8988T (cell line): ENCODE measurements at places on chromosomes 1 and 21.

DNA sequence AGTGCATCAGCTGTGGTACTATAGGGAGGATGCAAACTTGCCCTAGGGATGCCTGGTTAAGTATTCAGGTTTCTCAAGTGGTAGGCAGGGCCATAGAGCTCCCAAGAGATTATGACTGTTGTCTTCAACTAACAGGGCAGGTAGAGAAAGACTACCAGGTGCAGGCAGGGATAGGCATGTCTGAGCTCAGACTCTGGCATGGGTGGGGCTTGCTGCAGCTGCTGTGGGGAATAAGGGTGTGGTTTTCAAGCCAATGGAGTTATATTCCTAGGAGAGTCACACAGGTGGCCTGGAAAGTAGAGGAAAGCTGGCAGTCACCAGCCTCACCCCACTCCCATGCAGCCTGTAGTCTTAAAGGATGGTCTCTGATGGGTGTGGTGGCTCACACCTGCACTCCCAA, 673.4 kb upstream of the ADGRL4 start:
- DNase-seq: no peak

DNA sequence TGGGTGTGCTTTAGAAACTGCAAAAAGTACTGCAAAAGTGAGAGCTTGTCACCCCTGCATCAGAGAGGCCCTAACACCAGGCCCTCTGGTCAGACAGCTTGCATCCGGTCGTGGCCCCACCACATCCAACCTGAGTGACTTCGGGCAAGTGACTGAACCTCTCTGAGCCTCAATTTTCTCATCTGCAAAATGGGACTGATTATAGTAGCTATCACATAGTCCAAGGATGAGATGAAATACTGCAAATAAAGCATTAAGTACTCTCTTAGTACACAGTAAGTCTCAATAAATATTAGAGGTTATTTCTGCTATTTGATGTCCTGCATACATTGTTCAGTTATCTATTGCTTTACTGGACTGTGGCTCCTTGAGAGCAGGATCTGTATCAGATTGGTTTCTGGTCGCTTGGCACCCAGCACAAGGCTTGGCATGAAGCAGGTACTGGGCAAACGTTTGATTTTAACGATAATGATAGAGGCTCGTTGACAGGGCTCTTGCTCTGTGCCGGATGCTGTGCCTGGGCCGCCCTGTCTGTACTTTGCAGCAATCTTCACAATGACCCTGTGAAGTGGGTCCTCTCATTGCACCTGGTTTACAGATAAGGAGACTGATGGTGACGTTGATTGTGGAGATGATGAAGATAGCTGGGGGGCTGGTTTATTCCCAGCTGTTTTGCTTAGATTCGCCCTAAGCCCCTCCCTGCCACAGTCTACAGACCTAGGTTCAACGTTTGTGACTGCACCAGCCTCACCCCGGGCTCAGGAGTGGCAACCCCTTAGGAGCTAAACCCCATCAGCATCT, 43.6 kb downstream of the RAP1GAP start:
- no peak for DNase-seq

- DNase-seq: no peak
Observed at GRCh38 chr1:197919346-197920066, 2.3 kb downstream of the LHX9 start.

DNA sequence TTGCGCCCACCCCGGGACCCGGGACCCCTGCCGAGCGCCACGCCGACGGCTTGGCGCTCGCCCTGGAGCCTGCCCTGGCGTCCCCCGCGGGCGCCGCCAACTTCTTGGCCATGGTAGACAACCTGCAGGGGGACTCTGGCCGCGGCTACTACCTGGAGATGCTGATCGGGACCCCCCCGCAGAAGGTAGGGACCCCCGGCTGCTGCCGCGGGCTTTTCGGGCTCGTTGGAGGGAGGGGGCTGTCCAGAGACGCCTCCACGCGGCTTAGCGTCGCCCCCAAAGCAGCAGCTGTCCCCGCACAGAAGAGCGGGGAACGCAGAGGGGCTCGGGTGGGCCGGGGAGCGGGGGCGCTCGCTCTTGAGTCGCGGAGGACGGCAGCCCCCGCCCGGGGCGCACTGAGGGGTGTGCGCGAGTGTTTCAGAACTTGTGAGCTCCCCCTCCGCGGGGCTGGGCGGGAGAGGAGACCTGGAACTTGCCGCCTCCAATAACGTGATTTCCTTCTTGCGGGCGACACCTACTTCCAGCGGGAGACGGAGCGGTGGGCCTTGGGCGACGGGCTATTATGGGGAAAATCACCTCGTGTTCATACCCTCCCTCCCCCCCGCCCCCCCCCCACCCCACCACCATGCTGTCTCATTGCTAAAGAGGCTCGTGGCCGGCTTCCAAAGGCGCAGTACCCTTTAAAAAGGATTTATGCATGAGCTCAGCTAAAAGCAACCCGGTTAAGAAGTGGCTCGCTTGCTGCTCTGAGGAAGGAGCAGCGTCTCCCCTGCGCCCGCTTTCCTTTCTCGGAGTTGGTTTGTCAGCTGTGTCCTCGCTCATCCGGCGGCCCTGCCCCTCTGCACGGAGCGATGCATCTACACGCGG, 664 bp downstream of the BACE2 start:
- peak; percentile 30 for DNase-seq

GRCh38 chr1:205438213-205439158, 16.6 kb upstream of the LEMD1 start:
- DNase-seq: no peak

DNA sequence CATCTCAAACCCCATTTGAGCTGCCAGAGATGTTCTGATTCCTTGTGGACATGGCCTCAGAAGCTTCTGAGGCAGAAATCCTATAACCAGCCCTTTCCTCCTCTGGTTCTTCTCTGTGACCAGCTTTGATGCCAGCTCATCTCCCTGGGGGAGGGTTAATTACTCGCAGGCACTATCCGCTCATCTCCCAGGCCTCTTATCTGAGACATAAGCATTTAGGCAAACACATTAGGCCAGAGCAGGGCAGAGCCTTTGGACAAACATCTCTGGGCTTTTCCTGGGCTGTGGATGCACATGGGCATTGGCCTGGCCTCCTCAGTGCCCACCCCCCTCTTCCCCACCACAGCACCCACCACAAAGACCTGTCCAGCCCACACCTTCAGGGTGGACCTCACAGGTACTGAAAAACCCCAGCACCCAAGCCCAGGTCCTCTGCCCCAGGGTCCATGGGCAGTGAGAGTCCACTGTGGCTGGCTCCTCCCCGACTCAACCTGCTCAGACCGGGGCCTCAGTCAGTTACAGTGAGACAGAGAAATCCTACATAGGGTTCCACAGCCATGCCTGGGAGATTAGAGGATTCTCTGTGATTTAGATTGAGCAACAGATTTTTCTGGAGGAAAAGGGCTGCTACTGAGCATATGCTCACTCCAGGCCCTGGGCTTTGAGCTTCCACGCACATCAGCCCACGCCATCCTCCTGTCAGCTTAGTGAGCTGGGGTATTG, 26.9 kb downstream of the IGSF21 start:
- DNase-seq: no peak

DNA sequence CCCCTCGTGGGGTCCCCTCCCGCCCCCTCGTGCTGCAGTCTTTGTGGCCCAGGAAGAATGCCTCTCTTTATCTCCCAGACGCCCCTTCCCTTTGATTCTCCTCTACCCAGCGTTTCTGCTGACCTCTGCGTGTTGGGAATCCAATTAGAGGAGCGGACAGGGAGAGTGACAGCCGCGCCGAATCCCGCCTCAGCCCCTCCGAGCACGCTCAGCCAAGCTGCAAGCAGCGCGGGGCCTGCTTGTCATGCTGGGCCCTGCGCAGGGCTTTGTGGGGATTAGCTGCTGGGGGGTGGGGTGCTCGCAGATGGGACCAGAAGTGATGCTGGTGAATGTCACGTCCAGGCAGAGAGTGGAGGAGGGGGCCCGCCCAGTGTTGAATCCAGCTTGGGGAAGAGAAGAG, 91.1 kb downstream of the EPHB2 start:
- DNase-seq: no peak

- peak; percentile 26 for DNase-seq
Observed at GRCh38 chr1:61337981-61338848, 255.9 kb downstream of the NFIA start.

- no peak for DNase-seq
Observed at GRCh38 chr1:97919585-97920261, 1.1 kb downstream of the DPYD start.

DNA sequence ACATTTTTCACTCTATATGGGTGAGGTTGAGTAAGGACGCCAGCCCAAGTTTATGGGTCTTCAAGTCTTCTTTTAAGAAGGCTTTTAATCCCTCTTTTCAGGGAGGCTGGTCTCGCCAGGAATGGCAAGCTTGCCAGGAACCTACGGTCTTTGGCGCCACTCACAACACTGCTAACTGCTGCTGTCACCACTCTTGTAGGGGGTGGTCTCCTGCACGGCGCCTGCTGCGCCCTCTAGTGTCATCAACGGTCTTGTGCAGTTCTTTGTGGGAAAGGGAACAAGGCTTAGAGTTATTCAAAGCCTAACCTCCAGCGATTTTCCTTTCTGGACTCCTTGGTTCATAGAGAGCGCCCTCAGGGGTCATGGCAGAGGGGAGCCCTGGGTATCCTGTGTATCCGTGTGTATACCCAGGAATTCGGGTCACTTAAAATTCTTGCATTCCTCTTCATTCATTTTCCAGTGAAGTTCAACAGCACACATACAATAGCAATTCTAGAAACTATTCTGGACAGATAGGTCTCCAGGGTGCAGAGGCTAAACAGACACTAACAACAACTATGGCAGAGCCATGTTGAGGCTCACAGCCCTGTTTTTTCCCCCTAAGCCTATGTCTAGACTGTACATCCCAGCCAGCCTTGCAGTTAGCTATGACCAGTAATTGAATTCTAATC, 392.8 kb upstream of the CAMK1G start:
- no peak for DNase-seq

DNA sequence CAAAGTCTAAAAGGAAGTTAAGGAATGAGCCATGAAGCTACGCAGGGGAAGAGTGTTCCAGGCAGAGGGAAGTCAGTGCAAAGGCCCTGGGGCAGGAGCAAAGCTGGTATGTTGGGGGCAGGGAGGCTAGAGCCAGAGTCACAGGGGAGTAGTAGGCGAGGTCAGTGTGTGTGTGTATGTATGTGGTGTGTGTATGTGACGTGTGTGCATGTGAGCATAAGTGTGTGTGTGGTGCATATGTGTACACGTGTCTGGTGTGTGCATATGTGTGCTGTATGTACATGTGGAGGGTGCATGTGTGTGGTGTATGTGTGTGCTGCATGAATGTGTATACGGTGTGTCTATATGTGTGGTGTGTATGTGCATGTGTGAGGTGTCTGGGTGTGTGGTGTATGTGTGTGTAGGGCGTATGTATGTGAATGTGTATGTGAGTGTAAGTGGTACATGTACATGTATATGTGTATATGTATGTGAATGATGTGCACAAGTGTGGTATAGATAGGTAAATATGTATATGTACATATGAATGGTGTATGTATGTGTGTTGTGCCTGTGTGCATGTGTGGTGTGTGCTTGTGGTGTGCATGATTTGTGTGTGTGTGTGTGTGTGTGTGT, 20.8 kb upstream of the NID1 start:
- no peak for DNase-seq

DNA sequence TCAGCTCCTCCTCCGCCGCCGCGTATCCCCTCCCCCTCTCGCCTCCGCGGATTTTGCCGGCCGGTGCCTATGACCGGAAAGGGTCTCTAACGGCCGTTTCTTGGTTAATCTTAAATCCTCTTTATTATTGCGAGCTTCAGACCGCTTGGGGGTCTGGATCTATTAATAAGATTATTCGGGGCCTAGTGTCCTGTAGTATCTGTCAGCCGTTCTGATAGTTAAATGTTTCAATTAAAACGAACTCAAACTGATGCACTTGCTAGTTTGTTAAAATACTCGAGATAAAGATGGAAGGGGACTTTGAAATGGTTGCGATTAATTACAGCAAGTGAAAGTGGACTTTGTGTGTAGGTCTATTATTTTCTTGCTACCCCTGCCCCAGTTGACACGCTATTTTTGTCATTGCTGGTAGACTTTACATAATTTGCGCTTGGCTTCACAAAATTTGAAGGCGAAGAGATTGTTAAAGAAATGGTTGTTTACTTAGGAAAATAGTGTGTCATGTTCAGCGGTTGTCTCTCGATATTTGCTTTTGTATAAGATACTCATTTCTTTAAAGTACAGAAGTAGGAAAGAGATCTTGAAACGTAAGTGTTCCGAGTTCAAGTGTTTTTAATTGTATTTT, 779 bp downstream of the SON start:
- DNase-seq: no peak

DNA sequence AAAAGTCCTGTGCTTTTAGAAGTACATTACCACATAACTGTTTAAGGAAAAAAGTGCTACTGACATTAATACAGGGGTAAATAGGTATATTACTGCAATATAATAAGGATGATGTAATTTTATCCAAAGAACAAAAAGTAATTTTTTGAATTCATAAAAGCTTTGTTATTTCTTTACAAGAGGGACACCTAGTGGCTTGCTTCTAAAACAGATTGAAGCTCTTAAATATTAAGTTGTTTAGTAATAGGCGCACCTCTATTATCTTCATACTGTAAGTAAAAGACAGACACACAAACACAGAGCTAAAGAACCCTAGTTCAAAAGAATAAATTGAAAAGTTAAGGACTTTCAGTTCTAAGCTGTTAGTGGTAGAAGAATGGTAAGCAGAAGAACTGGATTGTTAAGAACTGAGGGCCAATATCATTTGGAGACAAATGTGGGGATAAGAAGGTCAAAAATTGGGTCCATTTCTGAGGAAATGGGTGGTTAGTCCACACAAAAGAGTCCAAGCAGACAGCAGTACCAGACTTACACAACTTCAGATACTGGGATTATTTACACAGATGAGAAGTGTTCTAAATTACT, 15.4 kb downstream of the ZNHIT6 start:
- no peak for DNase-seq

GRCh38 chr1:67850611-67851075, 17.4 kb upstream of the GNG12 start:
- no peak for DNase-seq

- DNase-seq: no peak
Observed at GRCh38 chr1:2462819-2463218, 13.3 kb upstream of the PLCH2 start.

GRCh38 chr1:44170281-44170823, 28.9 kb upstream of the KLF18 start:
- no peak for DNase-seq

DNA sequence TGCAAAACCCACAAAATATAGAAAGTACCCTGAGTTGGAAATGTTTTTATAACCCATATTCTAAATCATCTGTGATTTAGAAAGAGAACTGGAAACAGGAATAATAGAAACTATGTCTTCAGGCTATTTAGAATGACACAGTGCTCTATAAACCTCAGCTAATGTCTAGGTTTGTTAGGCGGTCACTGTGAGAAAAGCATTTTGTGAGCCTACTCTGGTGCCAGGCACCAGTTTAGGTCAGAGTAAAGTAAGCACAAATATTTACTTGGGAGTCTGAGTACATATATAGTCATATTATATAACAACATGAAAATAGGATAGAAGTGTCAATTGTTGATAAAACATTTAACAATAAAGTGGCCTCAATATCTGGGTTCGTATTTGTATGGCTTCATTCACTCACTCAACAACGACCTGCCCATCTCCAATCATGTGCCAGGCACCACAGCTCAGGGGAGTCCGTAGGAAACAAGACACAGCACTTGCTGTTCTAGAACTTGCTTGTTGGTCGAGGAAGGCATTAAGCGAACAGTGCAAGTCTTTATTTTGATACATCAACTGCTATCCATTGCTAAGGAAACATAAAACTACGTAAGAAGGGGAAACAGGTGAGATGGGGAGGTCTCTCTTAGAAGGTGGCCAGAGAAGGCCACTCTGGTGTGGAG, 37.2 kb downstream of the GNB1 start:
- no peak for DNase-seq

GRCh38 chr1:21344098-21344749, 54.0 kb upstream of the ECE1 start:
- DNase-seq: no peak
